ENCODE measurements at places on chromosomes 1 and 21.

- no peak for DNase-seq
Measured at GRCh38 chr1:18886003-18886335, 16.4 kb downstream of the ALDH4A1 start.

DNA sequence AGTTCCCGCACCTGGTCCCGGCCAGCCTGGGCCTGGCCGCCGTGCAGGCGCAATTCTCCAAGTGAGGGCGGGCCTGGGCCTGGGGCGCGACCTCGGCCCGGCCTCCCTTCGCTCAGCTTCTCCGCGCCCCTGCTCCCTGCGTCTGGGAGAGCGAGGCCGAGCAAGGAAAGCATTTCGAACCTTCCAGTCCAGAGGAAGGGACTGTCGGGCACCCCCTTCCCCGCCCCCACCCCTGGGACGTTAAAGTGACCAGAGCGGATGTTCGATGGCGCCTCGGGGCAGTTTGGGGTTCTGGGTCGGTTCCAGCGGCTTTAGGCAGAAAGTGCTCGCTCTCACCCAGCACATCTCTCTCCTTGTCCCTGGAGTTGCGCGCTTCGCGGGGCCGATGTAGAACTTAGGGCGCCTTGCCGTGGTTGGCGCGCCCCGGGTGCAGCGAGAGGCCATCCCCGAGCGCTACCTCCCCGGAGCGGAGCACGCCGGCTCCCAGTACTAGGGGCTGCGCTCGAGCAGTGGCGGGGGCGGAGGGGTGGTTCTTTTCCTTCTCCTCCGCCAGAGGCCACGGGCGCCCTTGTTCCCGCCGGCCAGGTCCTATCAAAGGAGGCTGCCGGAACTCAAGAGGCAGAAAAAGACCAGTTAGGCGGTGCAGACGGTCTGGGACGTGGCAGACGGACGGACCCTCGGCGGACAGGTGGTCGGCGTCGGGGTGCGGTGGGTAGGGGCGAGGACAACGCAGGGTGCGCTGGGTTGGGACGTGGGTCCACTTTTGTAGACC, 1.2 kb downstream of the OLIG1 start:
- DNase-seq: peak; percentile 66

DNA sequence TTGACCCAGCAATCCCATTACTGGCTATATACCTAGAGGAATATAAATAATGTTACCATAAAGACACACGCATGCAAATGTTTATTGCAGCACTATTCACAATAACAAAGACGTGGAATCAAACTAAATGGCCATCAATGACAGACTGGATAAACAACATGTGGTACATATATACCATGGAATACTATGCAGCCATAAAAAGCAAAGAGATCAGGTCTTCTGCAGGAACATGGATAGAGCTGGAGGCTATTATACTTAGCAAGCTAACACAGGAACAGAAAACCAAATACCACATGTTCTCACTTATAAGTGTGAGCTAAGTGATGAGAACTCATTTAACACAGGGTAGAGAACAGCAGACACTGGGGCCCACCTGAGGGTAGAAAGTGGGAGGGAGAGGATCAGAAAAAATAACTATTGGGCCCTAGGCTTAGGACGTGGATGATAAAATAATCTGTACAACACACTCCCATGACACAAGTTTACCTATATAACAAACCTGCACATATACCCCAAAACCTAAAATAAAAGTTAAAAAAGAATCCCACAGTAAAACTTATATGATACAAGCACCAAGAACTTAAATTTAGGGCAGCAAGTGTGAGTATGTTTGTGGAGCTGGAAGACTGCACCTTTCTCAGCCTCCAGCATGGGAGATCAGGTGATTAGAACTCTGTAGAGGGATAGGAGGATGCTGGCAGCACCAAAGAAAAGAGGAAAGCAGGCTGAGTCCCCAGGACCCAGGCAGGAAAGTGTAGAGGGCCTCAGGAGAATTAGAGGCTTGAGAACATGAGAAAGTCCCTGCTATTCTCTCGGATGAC, 320.8 kb upstream of the USP24 start:
- no peak for DNase-seq

DNA sequence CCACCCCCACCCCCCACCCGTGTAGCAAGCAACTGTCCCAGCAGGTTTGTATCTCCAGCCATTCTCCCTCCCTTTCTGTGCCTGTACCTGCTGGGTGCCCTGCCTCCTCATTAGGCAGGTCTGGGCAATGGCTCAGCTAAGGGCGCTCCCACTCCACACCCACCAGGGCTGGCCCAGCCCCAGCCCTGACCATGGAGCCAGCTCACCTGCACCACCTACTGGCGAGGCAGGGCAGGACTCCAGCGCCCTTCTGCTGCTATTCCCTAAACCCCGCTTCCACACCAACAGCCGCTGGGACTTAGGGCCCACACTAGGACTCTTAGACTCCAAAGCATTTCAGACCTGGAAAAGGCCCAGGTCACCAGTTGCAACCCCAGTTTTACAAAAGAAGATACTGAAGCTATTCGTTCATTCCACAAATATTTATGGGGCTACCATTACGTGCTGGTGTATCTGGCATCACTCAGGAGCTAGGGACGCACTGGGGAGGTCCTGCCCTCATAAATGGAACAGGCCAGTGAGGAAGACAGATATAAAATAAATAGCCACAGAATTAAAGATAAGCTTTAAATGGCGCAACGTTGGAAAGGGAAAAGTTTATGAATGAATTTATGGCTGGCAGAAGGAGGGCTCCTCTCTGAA, 24.0 kb downstream of the PGLYRP3 start:
- DNase-seq: no peak

- DNase-seq: no peak
Measured at GRCh38 chr1:240018617-240019016, 73.1 kb upstream of the FMN2 start.

DNA sequence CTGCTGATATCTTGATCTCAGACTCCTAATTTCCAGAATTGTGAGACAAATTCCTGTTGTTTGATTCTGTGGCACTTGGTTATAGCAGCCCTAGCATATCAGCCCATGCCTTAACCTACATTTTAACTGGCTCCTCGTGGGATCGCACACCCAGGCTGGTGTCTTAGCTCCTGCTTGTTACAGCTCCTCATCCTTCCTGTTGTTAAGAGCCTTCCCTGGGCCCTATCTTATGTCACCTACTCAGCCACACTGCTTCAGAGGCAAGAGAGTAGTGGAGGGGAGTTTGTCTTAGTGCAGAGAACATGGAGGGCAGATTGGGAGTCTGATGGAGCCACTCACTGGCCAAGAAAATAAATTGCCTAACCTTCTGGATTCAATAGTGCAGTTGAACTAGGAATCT, 131.0 kb downstream of the ROR1 start:
- DNase-seq: no peak

DNA sequence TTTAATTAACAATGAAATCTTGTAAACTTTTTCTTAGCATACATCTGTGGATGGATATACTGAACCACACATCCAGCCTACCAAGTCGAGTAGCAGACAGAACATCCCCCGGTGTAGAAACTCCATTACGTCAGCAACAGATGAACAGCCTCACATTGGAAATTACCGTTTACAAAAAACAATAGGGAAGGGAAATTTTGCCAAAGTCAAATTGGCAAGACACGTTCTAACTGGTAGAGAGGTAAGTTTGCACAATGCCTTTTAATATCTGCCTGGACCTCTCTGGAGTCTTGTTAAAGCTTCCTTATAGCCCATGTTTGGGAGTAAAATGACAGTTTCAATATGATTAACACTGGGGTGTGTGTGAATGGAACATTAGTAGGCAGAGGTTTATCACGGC, 51.4 kb downstream of the MARK1 start:
- DNase-seq: no peak

DNA sequence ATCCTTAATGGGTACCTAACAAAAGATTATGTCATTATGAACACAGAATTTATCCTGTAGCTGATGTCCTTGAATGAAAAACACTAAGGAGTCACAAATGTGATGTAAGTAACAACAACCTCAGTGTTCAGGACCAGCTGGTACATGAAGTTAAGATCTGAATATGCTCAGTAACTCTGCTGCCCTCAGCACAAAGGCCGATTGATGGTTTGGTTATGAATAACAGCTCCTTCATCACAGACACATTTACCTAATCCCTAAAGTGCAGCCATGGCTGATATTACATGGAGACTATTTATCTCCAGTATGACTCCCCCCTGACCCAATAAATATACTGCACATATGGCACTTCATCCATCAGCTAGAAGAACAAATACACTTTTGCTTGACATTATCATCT, 75.2 kb downstream of the PLPPR5 start:
- DNase-seq: no peak

GRCh38 chr1:212600071-212600915, 8.3 kb upstream of the ATF3 start:
- DNase-seq: no peak

DNA sequence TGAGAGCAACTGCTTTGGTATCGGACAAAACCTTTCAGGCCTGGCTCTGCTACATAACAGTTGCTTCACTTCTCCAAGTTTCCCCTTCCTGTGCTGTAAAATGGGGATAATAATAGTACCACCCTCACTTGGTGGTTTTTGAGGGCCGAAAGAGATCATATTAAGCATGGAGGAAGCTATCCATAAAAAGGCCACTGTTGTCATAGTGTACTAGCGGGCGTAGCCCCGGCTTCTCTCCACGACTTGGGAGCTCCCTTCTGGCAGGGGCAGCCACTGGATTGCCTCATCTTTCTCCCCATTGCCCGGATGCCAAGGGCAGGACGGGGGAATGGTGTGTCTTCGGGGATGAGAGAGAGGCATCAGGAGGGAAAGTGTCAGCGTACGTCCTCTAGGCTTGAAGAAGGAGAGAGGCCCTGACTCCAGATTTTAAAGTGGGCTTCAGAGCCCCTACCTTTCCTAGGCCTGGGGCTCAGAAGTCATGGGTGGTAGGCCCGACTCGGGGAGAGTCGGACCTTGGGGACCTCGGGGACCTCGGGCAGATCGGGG, 548 bp upstream of the MFSD2A start:
- no peak for DNase-seq

DNA sequence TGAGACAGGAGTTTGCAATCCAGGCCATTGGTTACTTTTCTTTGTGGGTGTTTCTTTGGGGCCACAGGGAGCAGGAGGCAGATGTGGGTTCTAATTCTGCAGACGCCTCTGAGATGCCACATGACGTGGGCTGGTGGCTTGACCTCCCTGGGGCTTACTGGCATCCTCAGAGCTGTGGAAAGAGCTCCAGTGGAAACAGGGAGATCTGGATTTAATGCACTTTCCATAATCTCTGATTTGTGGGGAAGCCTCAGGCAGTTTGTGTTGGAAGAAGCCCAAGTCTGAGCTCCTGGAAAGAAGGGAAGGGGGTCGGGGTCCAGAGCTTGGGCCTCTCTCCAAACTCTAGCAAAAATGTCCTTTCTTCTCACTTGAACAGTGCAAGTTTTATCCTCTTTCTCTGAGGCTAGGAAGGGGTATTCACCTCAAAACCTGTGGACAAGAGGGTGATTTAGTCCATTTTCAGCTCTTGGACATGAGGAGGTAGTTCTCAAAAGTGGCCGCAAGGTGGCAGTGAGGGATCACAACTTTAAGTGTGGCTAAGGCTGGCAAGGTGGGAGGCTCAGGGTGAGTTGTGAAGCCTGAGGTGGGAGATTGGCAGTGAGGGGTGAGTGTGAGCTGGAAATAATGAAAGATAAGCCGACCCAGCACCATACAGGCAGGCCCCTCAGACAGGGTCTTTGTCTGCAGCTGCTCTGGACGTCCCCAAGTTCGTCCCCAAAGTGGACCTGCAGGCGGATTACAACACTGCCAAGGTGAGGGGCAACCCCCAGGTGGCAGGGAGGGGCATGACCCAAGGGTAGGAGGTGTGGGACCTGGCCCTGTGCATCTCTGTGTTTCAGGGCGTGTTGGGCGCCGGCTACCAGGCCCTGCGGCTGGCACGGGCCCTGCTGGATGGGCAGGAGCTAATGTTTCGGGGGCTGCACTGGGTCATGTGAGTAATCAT, 9.2 kb downstream of the IKBKE start:
- DNase-seq: no peak

DNA sequence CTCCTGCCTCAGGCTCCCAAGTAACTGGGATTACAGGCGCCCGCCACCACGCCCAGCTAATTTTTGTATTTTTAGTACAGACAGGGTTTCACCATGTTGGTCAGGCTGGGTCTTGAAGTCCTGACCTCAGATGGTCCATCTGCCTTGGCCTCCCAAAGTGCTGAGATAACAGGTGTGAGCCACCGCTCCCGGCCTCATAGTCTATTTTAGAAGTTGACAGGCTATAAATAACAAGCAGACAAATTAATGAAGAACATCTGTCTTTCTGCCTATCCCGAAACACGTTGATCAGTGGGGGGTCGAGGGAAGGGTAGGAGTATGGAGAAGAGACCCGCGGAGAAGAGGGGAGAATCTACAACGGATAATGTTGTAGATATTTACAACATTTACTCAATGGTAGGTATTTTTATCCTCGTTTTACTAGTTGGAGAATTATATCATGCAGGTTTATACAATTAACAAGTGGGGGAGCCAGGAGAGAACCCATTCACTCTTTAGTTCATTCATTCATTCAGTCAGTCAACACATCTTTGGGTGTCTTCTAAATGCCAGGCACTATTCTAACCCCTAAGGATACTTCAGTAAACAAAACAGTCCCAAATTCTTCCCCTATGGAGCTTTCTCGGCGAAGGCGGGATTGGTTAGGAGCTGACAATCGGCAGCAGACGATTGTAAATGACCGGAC, 497 bp upstream of the IFNAR2 start:
- DNase-seq: no peak
